ENCODE measurements at places on chromosomes 6 and 20. TPM values are rescaled to one million over a fixed set of nuclear protein-coding genes. Genes with fewer than 3 reads are reported as not detected.

Gene PPP1R16B
- 38.1 TPM for total RNA-seq

Gene LY6G6D
- total RNA-seq, result not detected

Gene SLC22A16
- not detected for total RNA-seq

Gene HLA-DQB1
- total RNA-seq, result 6.2 TPM

Gene PTCHD4
- total RNA-seq, result not detected

Gene C20orf202
- total RNA-seq, result not detected

Gene C6orf141
- total RNA-seq, result 0.42 TPM

Gene KCNG1
- 0.59 TPM for total RNA-seq

Gene SDC4
- 31.4 TPM for total RNA-seq

Gene TRIM10
- total RNA-seq, result 0.19 TPM

Gene OOEP
- 0.31 TPM for total RNA-seq

DNA sequence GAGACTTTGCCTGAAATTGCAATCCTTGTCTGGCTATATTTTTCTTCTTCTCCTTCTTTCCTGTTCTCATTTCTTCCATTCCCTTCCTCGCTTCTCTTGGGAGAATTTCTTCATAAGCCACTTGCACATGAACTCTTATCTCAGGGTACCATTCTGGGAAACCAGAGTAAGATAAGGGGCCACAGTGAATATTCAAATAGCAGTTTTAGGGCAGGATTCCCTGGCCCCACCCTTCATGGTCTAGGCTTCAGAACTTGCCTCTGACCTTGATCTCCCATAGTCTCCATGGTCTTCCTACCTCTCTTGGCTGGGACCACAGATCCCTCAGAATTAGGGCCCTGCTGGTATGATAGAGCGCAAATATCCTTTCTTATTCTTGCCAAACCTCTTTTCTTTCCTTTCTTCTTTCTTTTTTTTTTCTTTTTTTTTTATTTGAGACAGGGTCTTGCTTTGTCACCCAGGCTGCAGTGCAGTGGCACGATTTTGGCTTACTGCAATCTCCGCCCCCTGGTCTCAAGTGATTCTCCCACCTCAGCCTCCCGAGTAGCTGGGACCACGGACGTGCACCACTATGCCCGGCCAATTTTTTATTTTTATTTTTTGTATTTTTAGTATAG, 123.0 kb upstream of the CITED2 start:
- no peak overlapping the region for H3K4me3 ChIP-seq
- no peaks in the 10 kb centered on the region for H3K4me1 ChIP-seq
- H3K36me3 ChIP-seq, result no peaks in the 10 kb centered on the region
- DNase-seq, result no peak
- H3K27ac ChIP-seq, result no peak overlapping the region
- no peaks in the 10 kb centered on the region for H3K27me3 ChIP-seq

- H3K27me3 ChIP-seq, result no peaks in the 10 kb centered on the region
- no peak overlapping the region for H3K4me3 ChIP-seq
- H3K36me3 ChIP-seq, result no peaks in the 10 kb centered on the region
- no peaks in the 10 kb centered on the region for H3K4me1 ChIP-seq
- no peak overlapping the region for H3K27ac ChIP-seq
- no peak for DNase-seq
Measured at GRCh38 chr6:78484198-78485064, 382.9 kb upstream of the IRAK1BP1 start.

- no peak for DNase-seq
- no peaks in the 10 kb centered on the region for H3K4me1 ChIP-seq
- H3K27ac ChIP-seq, result no peak overlapping the region
- H3K4me3 ChIP-seq, result no peak overlapping the region
- H3K36me3 ChIP-seq, result no peaks in the 10 kb centered on the region
Measured at GRCh38 chr6:99080191-99080590, 132.4 kb upstream of the FBXL4 start.

GRCh38 chr20:54219751-54220426, 12.0 kb downstream of the PFDN4 start:
- peaks cover 17% of the 10 kb centered on the region for H3K36me3 ChIP-seq
- peak; percentile 33 for DNase-seq
- peaks cover 40% of the 10 kb centered on the region for H3K4me1 ChIP-seq

DNA sequence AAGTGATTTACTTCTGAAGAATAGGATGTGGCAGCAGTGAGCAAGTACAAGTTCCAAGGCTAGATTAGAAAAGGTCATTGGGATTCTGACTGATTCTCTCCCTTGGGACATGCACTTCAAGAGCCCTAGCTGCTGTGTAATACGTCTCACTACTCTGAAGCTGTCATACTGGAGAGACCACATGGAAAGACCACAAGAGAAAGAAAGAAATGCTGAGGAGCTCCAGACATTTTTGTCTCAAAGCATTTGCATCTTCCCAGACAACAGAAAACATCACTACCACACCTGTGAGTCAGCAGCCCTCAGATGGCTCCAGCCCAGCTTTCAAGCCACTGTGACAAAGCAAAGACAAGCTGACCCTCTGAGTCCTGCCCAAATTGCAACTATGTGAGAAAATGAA, 20.7 kb downstream of the TENT5A start:
- no peak overlapping the region for H3K4me3 ChIP-seq
- H3K27me3 ChIP-seq, result no peaks in the 10 kb centered on the region
- DNase-seq, result no peak

GRCh38 chr6:39934131-39934757, at the start of gene MOCS1:
TSS of gene MOCS1 (minus strand) at chr6:39934462. CDS start at chr6:39934417, 45 bp downstream.
- no peak within 1 kb of the TSS for H3K27ac ChIP-seq
- DNase-seq, result peak; percentile 53
- peaks cover 3% of the 10 kb centered on the region for H3K27me3 ChIP-seq
- H3K36me3 ChIP-seq, result no peaks in the 10 kb centered on the region

DNA sequence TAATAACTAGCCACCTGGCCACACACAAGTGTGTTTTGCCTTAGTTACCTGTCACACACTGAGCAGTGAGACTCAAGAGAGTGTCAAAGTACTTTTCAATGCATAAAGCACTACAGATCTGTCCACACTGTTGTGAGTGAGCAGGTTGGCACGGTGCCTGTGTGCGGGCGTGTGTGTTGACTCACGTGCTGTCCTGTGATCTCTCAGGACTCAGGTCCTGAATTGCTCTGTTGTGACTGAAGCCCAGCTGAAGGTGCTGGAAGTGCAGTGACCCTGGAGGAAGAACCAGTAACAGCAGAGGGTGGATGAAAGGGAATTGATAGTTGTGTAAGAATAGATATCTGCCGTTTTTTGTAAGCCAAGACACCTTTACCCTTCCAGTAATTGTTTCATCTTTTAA, 18.3 kb downstream of the SLC16A10 start:
- peaks cover 17% of the 10 kb centered on the region for H3K4me1 ChIP-seq
- peak; percentile 66 for DNase-seq
- no peaks in the 10 kb centered on the region for H3K27me3 ChIP-seq
- H3K4me3 ChIP-seq, result no peak overlapping the region
- H3K36me3 ChIP-seq, result peaks cover 9% of the 10 kb centered on the region
- H3K27ac ChIP-seq, result no peak overlapping the region

DNA sequence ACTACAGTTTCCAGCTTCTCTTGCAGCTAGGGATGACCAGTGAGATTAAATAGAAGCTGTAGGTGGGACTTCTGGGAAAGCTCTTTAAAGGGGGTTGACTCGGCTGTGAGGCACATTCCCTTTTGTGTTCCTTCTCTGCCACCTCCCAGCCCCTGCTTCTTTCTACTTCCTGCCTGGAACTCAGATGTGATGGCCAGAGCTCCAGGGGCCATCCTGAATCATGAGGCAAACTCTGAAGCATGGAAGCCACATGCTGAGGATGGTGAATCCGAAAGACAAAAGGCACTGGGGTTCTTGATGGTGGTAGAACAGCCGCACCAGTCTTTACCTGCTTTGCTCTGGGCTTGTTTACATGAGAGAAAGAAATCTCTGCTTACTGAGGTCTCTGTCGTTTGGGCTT, 9.1 kb downstream of the CEBPB start:
- no peak overlapping the region for H3K4me3 ChIP-seq
- DNase-seq, result no peak
- H3K36me3 ChIP-seq, result peaks cover 2% of the 10 kb centered on the region
- H3K4me1 ChIP-seq, result peaks cover 16% of the 10 kb centered on the region

DNA sequence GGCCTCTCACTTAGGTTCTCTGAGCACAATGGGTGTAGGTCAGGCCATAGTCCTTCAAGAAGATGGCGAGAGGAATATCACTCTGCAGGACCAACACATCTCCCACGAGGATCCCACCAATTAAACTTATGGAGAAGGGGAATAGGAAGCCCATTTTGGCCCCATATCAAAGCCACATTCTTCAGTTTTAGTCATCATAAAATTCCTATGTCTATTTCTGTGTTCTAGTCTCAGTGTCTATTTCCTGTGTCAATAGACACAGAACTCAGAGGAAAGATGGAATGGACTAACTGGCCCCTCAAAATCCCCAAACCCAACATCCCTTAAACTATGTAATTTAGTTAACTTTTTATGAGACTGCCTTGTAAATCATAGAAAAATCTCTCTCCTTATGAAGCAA, 216.8 kb downstream of the HACE1 start:
- no peak overlapping the region for H3K27ac ChIP-seq
- DNase-seq, result no peak
- H3K36me3 ChIP-seq, result no peaks in the 10 kb centered on the region
- H3K4me3 ChIP-seq, result no peak overlapping the region
- peaks cover 5% of the 10 kb centered on the region for H3K4me1 ChIP-seq

- DNase-seq, result peak; percentile 83
- H3K4me3 ChIP-seq, result peak overlapping the region; percentile 88
Measured at GRCh38 chr6:28981431-28981832, 23.7 kb downstream of the ZNF311 start.

DNA sequence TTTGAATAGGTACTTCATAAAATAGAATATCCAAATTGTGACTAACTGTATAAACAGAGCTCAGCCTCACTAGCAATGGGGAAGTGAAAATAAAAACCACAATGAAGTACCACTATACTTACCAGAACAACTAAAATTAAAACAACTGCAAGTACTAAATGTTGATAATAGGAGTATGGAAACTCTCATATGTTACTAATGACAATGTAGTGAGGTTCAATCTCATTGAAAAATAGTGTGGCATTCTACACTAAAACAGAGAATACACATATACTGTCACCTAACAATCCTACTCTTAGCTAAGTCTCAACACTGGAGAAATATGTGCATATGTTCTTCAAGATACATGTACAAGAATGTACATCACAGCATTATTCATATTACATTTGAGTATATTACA, 132.0 kb upstream of the CARMIL1 start:
- peaks cover 3% of the 10 kb centered on the region for H3K36me3 ChIP-seq
- H3K27me3 ChIP-seq, result no peaks in the 10 kb centered on the region
- peaks cover 49% of the 10 kb centered on the region for H3K4me1 ChIP-seq

DNA sequence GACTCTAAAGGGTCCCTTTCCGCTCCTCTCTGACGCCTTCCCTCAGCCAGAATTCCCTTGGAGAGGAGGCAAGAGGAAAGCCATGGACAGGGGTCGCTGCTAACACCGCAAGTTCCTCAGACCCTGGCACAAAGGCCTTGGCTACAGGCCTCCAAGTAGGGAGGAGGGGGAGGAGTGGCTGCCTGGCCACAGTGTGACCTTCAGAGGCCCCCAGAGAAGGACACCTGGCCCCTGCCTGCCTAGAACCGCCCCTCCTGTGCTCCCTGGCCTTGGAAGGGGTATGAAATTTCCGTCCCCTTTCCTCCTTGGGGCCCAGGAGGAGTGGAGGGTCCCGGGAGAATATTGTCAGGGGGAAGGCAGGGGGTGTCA, 2.7 kb downstream of the VEGFA start:
- H3K4me1 ChIP-seq, result peaks cover 29% of the 10 kb centered on the region
- peak; percentile 10 for DNase-seq
- no peaks in the 10 kb centered on the region for H3K27me3 ChIP-seq
- H3K4me3 ChIP-seq, result peak overlapping the region; percentile 91
- peaks cover 21% of the 10 kb centered on the region for H3K36me3 ChIP-seq

GRCh38 chr20:10447028-10447427, 11.9 kb downstream of the SLX4IP start:
- peaks cover 7% of the 10 kb centered on the region for H3K36me3 ChIP-seq
- peak overlapping the region; percentile 64 for H3K4me3 ChIP-seq
- peak; percentile 76 for DNase-seq
- no peaks in the 10 kb centered on the region for H3K27me3 ChIP-seq
- peak overlapping the region; percentile 59 for H3K27ac ChIP-seq

DNA sequence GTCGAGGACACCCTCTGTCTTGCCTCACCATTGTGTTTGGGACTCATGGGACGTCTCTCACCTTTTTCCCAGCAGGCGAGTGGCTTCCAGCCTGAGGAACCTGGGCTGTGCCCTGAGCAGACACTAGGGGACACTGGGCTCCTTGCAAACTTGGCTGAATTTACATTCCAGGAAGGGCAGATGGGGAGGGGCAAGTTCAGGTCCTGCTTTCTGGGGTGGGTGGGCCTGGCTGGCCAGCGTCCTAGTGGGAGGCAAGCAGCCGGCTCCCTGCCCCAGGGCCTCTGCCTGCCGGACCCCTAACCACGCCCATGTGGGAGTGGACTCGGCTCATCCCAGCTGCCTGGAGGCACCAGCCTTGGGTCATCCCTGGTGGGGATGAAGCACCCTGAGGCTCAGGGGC, 48.2 kb upstream of the MLN start:
- peak; percentile 33 for DNase-seq
- no peak overlapping the region for H3K27ac ChIP-seq
- no peak overlapping the region for H3K4me3 ChIP-seq

- no peaks in the 10 kb centered on the region for H3K36me3 ChIP-seq
- H3K4me3 ChIP-seq, result no peak overlapping the region
- no peak overlapping the region for H3K27ac ChIP-seq
Measured at GRCh38 chr6:6395581-6396197, 75.2 kb upstream of the F13A1 start.

Measured in activated naive CD4-positive, alpha-beta T cell treated with anti-CD3 and anti-CD28 coated beads for 36 hours (primary cell).